Type B pancreatic cell (in vitro differentiated cells): ENCODE measurements at places on chromosomes 3 and 15. TPM values are rescaled to one million over a fixed set of nuclear protein-coding genes. Genes with fewer than 3 reads are reported as not detected.

CEP152 gene
- 9.5 and 16.0 TPM in 2 replicates for total RNA-seq

NPHP3 gene
- total RNA-seq: 9.1 and 22.4 TPM in 2 replicates

GOLGA8J gene
- not detected in 2 replicates for total RNA-seq

ACAP2 gene
- total RNA-seq: 36.6 and 36.9 TPM in 2 replicates

SNTN gene
- not detected in 2 replicates for total RNA-seq

MOBP gene
- not detected in 2 replicates for total RNA-seq

ZNF620 gene
- 12.3 and 14.0 TPM in 2 replicates for total RNA-seq

SST gene
- total RNA-seq: 553 and 667 TPM in 2 replicates

SH2D7 gene
- total RNA-seq: not detected in 2 replicates

COPB2 gene
- 140 and 164 TPM in 2 replicates for total RNA-seq

KNG1 gene
- total RNA-seq: not detected in 2 replicates

ATRIP gene
- total RNA-seq: 9.3 and 16.0 TPM in 2 replicates

LRRC3B gene
- 0.29 and 4.4 TPM in 2 replicates for total RNA-seq

VGLL3 gene
- total RNA-seq: 11.1 and 25.3 TPM in 2 replicates

POPDC2 gene
- total RNA-seq: 1.4 and 2.6 TPM in 2 replicates

PATL2 gene
- total RNA-seq: 1.0 and 1.2 TPM in 2 replicates

WDR93 gene
- total RNA-seq: 0.29 and 1.5 TPM in 2 replicates

SPRED1 gene
- total RNA-seq: 9.2 and 25.6 TPM in 2 replicates

TRIM59 gene
- 13.8 and 28.1 TPM in 2 replicates for total RNA-seq

SCAANT1 gene
- total RNA-seq: not detected in 2 replicates

GRIP2 gene
- total RNA-seq: 2.7 and 5.6 TPM in 2 replicates

CLDN16 gene
- total RNA-seq: 0.10 TPM in 1 of 2 replicates, not detected in the other

ENTPD3 gene
- total RNA-seq: 2.5 and 2.7 TPM in 2 replicates

SPCS1 gene
- total RNA-seq: 102 and 119 TPM in 2 replicates

ASB14 gene
- total RNA-seq: not detected in 2 replicates

CHL1 gene
- 0.59 and 1.4 TPM in 2 replicates for total RNA-seq

TSEN2 gene
- 15.5 and 27.7 TPM in 2 replicates for total RNA-seq

LEO1 gene
- 25.8 and 30.0 TPM in 2 replicates for total RNA-seq

GOLGA8T gene
- total RNA-seq: 0.19 and 0.99 TPM in 2 replicates

NDN gene
- 38.4 and 72.7 TPM in 2 replicates for total RNA-seq

ZCWPW2 gene
- 0.71 and 0.99 TPM in 2 replicates for total RNA-seq

ZPLD1 gene
- total RNA-seq: 1.5 and 10.0 TPM in 2 replicates

GLDN gene
- 0.52 and 0.68 TPM in 2 replicates for total RNA-seq

RTP2 gene
- total RNA-seq: not detected in 2 replicates

SCAMP5 gene
- 38.1 and 41.8 TPM in 2 replicates for total RNA-seq

EXD1 gene
- not detected in 2 replicates for total RNA-seq

SLC6A11 gene
- total RNA-seq: 3.0 and 7.3 TPM in 2 replicates

ACSBG1 gene
- total RNA-seq: 0.71 TPM in 1 of 2 replicates, not detected in the other

CEMIP gene
- total RNA-seq: 5.1 and 16.4 TPM in 2 replicates

CMTM8 gene
- total RNA-seq: 9.0 and 14.4 TPM in 2 replicates

DNAH12 gene
- total RNA-seq: 0.29 and 0.87 TPM in 2 replicates

MYH15 gene
- total RNA-seq: 0.26 and 0.77 TPM in 2 replicates

GPR149 gene
- 0.14 TPM in 1 of 2 replicates, not detected in the other for total RNA-seq

IMPG2 gene
- 0.43 and 0.53 TPM in 2 replicates for total RNA-seq

FBXO40 gene
- total RNA-seq: not detected in 2 replicates

PLEKHO2 gene
- 10.1 and 11.2 TPM in 2 replicates for total RNA-seq

CPA3 gene
- not detected in 2 replicates for total RNA-seq

TRAT1 gene
- not detected in 2 replicates for total RNA-seq

MORC1 gene
- not detected in 2 replicates for total RNA-seq

ALDH1A2 gene
- 10.4 and 38.3 TPM in 2 replicates for total RNA-seq

TNNC1 gene
- total RNA-seq: 6.6 and 16.6 TPM in 2 replicates
